ENCODE measurements at places on chromosomes 16 and 17.

DNA sequence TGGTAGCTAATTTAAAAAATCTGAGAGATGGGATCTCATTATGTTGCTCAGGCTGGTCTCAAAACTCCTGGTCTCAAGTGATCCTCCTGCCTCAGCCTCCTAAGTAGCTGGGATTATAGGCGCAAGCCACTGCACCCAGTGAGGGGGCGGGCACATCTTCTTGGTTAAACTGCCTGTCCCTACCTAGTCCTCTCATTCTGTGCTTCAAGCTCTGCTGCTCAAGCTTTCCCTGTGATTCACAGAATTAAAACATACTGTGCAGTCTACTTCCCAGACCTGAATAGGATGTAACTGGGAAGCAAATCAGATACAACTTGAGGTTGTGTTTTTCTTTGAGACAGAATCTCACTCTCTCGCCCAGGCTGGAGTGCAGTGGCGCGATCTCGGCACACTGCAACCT lies 2.3 kb downstream of the MRPL38 start:
- DNase-seq = no peak

- no peak for DNase-seq
Measured at GRCh38 chr16:85970738-85971137, 71.8 kb downstream of the IRF8 start.

- DNase-seq = no peak
Measured at GRCh38 chr16:49349446-49350168, 24.0 kb upstream of the C16orf78 start.

GRCh38 chr17:82050152-82050760 lies 1.4 kb downstream of the RFNG start:
- DNase-seq = no peak

- no peak for DNase-seq
Measured at GRCh38 chr17:79813297-79814126, 16.6 kb upstream of the CBX8 start.

DNA sequence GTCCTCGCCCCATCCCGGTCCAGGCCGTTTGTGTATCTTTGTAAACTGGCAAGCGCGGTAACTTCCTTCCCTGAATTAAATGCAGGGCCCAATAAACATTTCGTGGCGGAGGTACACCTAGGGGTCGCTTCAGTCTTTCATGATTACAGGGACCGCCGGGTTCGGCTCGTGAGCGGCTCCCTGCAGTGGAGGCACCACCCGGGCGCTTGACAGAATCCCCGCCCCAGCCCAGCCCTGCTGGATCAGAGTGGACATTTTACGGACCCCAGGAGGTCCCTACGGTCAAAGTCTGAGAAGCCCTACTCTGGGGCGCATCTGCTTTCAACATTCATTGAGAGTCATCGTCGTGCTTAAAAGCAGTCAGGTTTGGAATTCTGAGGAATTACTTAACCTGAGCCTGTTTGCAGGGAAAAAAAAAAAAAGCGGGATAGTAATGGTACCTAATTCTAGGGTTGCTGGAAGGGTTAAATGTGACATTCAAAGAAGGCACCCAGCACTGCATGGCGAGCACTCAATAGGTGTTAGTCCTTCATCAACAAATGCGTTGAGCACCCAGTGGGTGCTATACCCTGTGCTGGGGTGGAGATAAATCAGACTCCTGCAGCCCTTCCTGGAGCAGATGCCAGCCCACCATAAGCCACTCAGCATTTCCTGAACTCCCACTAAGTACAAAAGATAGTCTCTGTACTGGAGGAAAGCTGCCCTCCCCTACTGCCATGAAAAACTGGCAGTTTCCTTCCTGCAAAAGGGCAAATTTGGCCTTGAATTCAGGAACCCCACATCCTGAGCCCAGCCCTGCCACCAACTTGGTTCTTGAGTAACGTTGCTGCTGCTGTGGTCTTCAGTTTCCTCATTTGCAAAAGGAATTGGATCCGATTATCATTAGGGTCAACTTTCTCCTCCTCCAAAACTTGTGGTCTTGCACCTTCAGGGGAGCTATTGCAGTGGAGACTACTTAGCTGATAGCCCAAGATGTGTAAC lies 658 bp upstream of the DUSP3 start:
- no peak for DNase-seq

DNA sequence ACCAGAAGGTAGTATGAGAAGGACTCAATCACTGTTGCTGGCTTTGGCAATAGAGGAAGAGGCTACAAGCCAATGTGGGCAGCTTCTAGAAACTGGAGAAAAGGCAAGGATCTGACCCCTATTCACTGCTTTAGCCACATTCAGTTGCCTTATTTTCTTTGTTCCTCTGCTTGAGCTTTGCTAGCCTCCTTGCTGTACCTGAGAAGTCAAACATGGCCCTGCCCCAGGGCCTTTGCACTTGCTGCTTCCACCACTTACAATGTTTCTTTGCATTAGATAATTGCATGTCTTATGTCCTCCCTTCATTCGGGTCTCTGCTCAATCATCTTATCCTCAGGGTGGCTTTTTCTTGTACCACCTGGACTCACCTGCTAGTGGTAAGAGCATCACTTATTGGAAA lies 15.8 kb downstream of the HS3ST4 start:
- no peak for DNase-seq

DNA sequence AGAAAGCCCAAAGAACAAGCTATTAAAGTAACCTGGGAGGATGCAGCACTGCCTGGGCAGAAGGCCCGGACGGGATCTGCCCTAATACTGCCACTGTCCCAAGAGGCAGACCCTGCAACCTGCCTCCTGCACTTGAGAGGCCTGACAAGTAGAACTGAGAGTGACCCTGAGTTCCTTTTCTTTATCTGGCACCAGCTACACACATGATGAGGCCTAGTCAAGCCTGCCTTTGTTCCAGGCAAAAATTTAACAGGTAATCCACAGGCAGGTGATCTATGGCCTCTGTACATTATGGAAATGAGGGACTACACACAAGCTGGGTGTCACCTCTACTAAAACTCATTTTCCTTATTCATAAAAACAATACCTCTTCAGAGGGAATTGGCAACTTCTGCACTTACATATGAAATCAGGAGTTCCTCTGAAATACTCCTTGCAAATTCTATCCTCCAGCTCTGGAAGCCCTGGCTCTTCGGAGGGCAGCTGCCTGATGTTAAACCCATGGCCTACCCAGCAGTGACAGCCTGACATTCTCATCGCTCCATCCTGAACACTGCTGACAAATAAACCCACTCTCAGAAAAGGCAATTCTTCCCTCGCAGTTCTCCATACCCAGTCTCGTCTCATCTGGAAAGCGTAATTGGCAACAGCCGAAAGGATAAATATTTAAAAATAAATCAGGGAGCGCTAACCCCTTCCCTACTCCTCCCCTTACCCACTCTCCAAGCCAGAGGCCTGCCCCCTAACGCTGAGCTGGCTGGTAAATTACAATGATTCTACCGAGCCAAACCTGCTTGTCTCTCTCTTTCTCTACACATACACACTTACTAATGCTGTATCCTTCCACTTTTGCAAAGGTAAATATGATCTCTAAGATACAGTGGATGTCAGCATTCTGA lies 2.5 kb upstream of the ZFHX3 start:
- DNase-seq = no peak

- no peak for DNase-seq
Measured at GRCh38 chr16:30115238-30115637, 1.9 kb upstream of the GDPD3 start.

DNA sequence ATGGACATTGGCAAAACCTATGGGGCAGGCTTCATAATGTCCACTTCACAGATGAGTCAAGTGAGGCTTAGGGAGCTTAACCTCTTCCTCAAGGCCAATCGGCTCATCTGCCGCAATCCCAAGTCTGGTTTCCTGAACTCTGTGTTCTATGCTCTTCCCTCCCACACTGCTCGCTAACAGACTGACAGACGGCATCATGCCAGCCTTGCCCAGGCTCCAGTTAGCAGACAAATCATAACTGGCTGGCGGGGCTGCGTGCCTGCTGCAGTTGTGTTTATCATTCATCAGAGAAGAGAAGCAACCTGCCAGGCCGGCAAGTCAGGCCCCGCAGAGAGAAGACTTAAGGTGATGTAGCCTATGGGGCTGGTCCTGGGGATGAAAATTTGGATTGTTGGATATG lies 216.2 kb upstream of the ASIC2 start:
- DNase-seq = no peak

DNA sequence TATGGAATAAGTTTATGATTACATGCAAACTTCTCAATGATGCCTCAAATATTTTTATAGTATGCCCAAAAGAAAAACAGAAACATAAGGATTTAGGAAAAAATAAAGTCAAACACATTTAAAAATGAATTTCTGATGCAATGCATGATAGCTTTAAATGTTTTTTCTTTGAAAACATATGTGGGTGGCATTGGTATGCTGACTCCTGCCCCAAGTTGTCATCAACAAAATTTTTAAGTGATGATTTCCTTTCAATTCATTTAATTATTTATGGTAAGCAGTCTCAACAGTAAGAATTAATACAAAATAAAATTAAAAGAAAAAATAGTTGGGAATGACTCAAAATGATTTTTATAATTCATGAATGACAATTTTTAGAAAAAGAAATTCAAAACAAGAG lies 104.9 kb downstream of the CEP112 start:
- DNase-seq = no peak

GRCh38 chr16:50169555-50170096 lies 16.5 kb downstream of the TENT4B start:
- no peak for DNase-seq

- no peak for DNase-seq
Measured at GRCh38 chr17:72353502-72353901, 232.7 kb downstream of the SOX9 start.

GRCh38 chr17:48571024-48571818 lies 6.9 kb downstream of the HOXB4 start:
- DNase-seq = no peak

Data from GM12878 (cell line).